Endothelial cell (in vitro differentiated cells): ENCODE measurements at places on chromosomes 4 and X. TPM values are rescaled to one million over a fixed set of nuclear protein-coding genes. Genes with fewer than 3 reads are reported as not detected.
A peak's percentile ranks its signal among the peaks of the same experiment; 100 is the strongest.

DNA sequence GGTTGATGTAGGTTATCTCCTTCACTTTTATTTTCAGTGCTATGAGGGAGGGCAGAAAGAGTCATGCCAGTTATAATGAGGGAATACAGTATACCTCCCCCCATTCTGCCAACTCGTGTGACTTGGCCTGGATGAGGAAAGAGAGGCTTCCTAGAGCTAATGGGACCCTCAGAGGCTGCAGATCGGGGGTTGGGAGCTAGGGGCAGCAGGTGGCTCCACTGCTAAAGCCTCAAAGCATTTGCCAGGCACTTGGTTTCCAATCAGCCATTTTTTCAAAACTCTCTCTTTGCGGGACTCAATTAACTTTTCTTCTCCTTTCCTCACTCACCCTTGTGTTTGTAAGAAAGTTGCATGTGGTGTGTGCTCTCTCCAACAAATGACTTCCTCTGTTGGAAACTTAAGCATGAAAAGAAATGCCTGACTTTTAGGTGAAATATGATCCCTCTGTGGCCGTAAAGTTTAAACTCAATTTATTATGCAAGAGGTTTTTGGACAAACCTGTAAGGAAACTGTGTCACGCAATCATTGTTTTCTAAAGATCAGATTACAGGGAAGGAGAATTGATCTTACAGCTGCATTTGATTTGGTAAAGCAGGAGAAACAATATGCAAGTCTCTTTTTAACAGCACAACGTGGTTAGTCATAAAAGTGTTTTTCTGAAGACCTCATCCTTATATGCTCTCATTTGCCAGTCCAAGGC is 7.0 kb downstream of the SFRP2 start:
- no peak overlapping the region for H3K4me3 ChIP-seq
- H3K36me3 ChIP-seq, result no peaks in the 10 kb centered on the region
- peaks cover 10% of the 10 kb centered on the region for H3K4me1 ChIP-seq
- no peak overlapping the region for H3K27ac ChIP-seq
- H3K27me3 ChIP-seq, result no peaks in the 10 kb centered on the region

GRCh38 chr4:145177906-145178538 is 2.4 kb downstream of the OTUD4 start:
- peaks cover 13% of the 10 kb centered on the region for H3K27me3 ChIP-seq
- DNase-seq, result no peak
- H3K4me1 ChIP-seq, result peaks cover 25% of the 10 kb centered on the region
- H3K4me3 ChIP-seq, result peak overlapping the region; percentile 94
- H3K36me3 ChIP-seq, result peaks cover 14% of the 10 kb centered on the region
- H3K27ac ChIP-seq, result peak overlapping the region; percentile 90

DNA sequence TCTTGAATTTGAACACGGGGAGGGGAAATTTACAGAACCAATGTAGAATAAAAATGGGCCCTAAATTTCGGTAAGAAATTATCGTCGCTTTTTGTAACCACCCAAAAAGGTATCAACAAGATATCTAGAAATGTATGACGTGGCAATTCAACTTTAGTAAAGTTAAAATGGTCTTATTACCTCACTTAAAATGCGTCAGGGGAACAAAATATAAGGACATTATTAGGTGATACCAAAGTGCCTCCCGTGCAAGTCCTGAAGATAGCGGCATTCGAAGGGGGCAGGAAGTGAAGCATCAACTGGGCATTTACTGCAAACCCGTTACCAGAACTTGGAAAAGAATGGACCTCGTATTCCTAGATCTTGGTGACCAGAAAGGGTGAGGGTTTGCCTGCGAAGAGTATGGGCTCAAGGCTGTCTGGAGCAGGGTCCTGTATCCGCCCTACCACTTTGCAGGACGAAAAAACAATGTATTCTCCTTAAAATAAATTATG is 980 bp downstream of the AP1S2 start:
- H3K4me3 ChIP-seq, result peak overlapping the region; percentile 90
- H3K27ac ChIP-seq, result peak overlapping the region; percentile 75
- peaks cover 16% of the 10 kb centered on the region for H3K4me1 ChIP-seq

DNA sequence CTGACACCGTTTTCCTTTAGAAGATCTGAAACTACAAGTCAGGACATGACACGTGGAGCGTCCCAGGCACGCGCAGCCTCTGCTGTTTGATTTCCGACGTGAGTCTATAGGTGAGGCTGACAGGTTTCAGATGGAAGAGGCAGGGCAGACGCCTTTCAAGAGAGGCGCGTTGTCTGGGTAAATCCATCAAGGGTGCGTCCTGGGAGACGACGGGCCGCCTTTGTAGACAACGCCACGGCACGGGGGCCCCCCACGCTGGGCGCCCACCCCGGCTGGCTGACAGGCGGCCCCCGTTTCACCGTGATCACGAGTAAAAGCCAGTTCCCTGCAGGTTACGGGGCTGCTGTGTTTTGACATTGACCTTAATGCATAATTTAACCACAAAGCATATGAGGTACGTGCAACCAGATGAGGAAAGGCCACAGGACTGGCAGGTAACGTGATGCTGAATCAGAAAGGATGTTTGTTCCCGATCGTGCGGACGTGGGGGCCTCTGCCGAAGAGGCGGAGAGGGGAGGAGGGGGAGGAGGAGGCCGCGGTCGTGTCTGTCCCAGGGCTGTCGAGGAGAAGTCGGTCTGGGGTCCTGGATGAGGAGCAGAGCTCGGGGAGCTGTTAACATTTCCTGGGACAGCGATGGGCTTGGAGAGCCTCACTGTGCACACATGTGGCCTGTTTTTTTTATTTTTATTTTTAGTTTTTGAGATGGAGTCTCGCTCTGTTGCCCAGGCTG is 51.1 kb upstream of the PPP2R3B start:
- H3K4me1 ChIP-seq, result no peaks in the 10 kb centered on the region
- DNase-seq, result no peak
- no peak overlapping the region for H3K4me3 ChIP-seq
- H3K27me3 ChIP-seq, result peaks cover 33% of the 10 kb centered on the region

DNA sequence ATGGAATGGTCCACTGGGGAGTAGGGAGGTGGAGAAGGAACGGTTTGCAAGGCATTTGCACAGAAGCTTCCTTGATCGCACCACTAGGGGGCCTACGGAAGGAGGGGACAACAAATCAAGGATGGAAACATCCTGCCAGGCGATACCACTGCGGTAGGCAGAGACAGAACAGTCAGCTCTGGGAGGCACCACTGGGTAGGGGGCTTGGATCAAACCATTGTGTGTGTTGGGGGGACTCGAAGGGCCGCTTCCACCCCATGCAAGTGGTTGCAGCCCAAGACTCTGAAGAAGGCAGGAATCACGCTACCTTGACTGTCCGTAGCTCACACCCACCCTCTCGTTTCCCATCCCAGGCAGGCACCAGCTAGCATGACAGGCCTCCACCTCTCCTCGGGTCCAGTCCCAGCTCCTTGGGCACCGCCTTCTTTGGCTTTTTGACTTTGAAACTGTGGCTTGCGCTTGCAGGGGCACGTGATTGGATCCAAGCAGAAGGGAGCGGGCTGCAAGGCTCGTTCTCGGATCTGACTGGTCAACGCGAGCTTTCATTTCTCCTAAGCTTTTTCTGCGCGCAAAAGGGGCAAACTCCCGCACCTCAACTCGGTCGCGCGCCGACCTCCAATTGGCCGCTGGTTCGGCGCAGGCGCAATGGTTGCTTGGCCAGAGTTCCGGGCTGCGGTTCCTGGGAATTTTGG is 28.4 kb downstream of the GAGE1 start:
- no peak overlapping the region for H3K27ac ChIP-seq
- no peaks in the 10 kb centered on the region for H3K27me3 ChIP-seq
- no peaks in the 10 kb centered on the region for H3K4me1 ChIP-seq
- H3K36me3 ChIP-seq, result no peaks in the 10 kb centered on the region
- DNase-seq, result no peak

DNA sequence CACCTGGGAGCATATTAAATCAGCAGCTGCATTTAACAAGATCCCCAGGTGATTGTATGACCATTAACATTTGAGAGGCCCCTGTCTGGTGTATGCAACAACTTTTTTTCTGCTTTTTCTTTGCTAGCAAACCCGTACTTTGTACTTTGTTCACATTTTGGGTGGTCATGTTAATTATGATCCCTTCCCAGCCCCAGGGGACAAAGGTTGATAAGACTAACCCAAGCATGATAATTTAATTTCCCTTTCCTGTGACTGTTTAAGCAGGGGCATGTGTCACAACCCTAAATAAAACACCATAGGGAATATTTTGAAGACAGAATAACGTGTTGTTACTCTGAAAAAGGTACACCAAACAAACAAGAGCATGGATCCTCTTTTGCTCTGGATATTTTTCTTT is 332.0 kb downstream of the PCDH18 start:
- H3K4me1 ChIP-seq, result no peaks in the 10 kb centered on the region
- no peak for DNase-seq
- H3K4me3 ChIP-seq, result no peak overlapping the region
- no peak overlapping the region for H3K27ac ChIP-seq
- H3K27me3 ChIP-seq, result no peaks in the 10 kb centered on the region
- H3K36me3 ChIP-seq, result no peaks in the 10 kb centered on the region

DNA sequence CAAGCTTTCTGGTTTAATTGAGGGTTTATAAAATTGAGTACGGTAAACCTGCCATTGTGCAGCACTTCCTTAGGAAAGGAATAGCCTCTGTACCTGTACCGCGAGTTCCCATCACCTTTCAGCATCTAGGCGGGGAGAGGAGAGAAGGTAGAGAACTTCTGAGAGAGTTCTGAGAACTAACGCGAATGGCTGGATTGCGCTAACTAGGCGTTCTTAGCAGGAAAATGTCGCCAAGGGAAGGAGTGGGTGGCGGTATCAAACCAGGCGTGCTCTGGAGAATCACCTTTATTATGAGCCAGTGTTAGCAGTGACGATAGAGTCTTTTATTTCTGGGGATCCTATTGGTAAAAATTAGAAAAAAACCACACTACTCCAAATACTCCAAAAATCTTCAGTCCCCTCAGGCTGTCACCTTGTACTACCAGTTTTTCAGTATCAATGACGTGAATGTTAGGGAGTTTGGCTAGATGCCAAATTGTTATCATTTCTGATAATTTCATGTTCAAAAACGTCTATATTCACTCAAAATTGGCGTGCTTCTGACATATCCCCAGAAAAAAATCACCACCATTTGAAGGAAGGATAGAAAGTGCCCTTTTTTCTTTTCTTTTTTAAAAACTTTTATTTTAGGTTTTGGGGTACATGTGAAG is 1.4 kb downstream of the UGT8 start:
- H3K36me3 ChIP-seq, result peaks cover 6% of the 10 kb centered on the region
- peak overlapping the region; percentile 92 for H3K4me3 ChIP-seq
- no peaks in the 10 kb centered on the region for H3K27me3 ChIP-seq
- H3K4me1 ChIP-seq, result peaks cover 7% of the 10 kb centered on the region
- no peak overlapping the region for H3K27ac ChIP-seq

- DNase-seq, result no peak
- H3K4me1 ChIP-seq, result no peaks in the 10 kb centered on the region
- no peak overlapping the region for H3K4me3 ChIP-seq
- H3K27me3 ChIP-seq, result no peaks in the 10 kb centered on the region
- no peaks in the 10 kb centered on the region for H3K36me3 ChIP-seq
These were observed 19.8 kb upstream of the HEPH start for GRCh38 chrX:66144258-66144657.

- H3K36me3 ChIP-seq, result no peaks in the 10 kb centered on the region
- DNase-seq, result no peak
- H3K4me3 ChIP-seq, result no peak overlapping the region
- H3K27me3 ChIP-seq, result no peaks in the 10 kb centered on the region
- H3K27ac ChIP-seq, result no peak overlapping the region
These were observed 57.0 kb upstream of the GBA3 start for GRCh38 chr4:22635692-22636091.

- H3K27me3 ChIP-seq, result no peaks in the 10 kb centered on the region
- H3K4me1 ChIP-seq, result no peaks in the 10 kb centered on the region
- DNase-seq, result no peak
- no peak overlapping the region for H3K27ac ChIP-seq
These were observed 79.5 kb downstream of the PCDH18 start for GRCh38 chr4:137452799-137453198.

GRCh38 chr4:108068442-108068841 is 78.8 kb downstream of the HADH start:
- no peaks in the 10 kb centered on the region for H3K4me1 ChIP-seq
- H3K27me3 ChIP-seq, result peaks cover 2% of the 10 kb centered on the region
- H3K4me3 ChIP-seq, result no peak overlapping the region
- DNase-seq, result no peak
- H3K36me3 ChIP-seq, result peaks cover 3% of the 10 kb centered on the region

DNA sequence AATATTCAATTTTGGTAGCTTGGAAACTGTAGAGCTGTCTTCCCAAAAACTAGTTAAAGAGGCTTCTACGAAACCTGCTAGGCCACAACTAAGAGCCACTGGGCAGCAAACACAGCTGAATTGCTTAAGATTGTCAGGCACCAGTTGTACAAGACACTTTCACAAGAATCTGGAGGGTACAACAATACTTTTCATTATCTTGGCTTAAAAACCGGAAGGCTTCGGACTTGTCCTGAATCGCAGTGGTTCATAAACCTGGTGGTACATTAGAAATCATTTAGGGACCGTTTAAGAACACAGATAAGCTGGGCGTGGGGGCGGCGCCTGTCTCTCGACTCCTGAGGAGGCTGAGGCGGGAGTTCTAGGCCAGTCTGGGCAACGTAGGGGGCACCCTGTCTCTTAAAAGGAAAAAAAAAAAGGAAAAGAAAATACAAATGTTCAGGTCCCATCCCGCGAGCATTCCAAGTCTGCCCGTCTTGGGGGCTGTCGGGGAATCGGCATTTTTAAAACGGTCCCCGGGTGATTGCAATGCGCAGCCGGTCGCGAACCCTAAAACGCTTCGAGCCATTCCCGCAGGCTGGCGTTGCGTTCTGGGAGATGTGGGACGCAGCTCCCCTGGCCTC is 763 bp downstream of the PYURF start:
- peak overlapping the region; percentile 80 for H3K27ac ChIP-seq
- peaks cover 3% of the 10 kb centered on the region for H3K36me3 ChIP-seq
- peak overlapping the region; percentile 98 for H3K4me3 ChIP-seq
- peaks cover 16% of the 10 kb centered on the region for H3K4me1 ChIP-seq
- peak; percentile 15 for DNase-seq

DNA sequence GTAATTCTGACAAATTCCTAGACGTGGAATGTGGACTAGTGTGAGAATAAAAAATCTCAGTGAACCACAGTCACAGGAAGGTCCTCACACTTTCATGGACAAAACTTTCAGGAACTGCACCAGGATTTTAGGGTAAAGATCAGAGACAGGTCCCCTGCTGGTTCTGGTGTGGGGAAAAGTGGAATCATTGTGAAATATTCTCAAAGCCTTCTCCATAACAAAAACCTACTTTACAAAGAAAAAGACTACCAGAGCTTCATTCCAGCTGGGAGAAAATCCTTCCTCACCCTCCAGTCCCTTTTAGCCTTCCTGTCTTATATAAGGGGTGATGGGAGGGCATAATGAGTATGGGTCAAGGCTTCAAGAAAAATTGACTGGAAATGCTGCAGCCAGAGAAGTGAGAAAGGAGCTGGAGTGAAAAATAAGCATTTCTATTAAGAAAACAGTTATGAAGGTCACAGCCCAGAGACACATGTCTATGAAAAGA is 325.8 kb downstream of the ARAP2 start:
- H3K27ac ChIP-seq, result no peak overlapping the region
- no peak overlapping the region for H3K4me3 ChIP-seq
- no peak for DNase-seq
- H3K4me1 ChIP-seq, result no peaks in the 10 kb centered on the region
- H3K27me3 ChIP-seq, result no peaks in the 10 kb centered on the region

GRCh38 chrX:38652934-38653442 is 91.6 kb downstream of the TSPAN7 start:
- H3K27me3 ChIP-seq, result no peaks in the 10 kb centered on the region
- DNase-seq, result no peak
- no peaks in the 10 kb centered on the region for H3K36me3 ChIP-seq

Gene AR
- total RNA-seq, result 20.2 TPM

Gene IBSP
- not detected for total RNA-seq

Gene GLUD2
- 0.46 TPM for total RNA-seq

Gene TMSB15C
- total RNA-seq, result 8.6 TPM

Gene ENPEP
- total RNA-seq, result 3.5 TPM
